Caco-2 (cell line): ENCODE measurements at places on chromosomes 12 and 14.

DNA sequence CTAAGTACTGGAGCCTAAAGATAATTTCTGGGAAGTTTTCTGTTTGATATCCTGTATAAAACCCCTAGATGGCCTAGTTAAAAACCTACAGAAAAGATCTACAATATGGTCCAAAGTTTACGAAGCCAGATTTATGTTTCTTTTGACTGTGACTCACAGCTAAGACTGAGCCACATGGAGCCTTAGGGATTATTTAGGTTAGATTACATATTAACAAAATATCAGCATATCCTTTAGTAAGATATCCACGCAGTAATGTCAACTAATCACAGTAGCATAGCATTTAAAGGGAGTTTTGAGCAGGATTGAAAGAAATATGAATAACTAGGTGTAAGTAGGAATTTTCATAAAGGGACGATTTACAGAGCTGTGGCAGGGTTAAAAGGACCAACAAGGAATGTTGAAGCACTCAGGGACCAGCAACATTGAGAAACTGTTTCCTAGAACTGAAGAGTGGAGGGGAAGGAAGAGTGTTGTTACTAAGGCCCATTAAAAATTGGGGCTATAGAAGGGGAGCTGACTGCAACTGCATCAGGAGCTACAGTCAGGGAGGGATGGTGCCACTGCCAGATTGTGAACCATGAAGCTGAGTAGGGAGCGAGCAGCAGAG is 155.5 kb downstream of the DACT1 start:
- H3K4me1 ChIP-seq: peaks cover 15% of the 10 kb centered on the region
- no peak for DNase-seq

DNA sequence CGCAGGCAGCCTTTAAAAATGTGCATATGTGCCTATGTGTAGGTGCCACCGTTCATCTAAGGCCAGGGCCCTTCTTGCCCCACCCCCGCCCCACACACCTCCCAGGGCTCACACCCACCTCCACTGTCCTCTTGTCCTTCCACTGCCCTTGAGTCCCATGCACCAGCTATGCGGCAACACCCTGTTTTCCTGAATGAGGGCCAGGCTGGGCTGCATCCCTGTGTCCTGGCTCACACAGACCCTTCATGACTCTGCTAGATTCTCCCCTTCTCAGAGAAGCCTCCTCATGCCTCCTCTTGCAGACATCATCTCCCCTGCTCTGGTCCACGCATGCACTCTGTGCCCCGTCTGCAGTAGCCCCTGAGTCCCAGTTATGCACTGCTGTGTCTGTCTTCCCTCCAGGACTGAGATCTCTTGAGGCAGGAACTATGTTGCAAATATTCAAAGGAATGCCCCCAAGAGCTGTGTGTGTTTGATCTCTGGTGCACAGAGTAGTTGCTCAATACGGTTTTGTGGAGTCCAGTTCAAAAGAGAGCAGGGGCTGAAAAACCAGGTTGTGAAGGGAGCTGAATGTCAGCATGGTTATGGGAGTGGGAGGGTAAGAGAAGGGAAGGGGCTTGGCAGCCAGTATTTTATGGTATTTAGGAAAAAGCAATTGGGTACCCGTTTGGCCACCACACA is 47.3 kb upstream of the ESRRB start:
- no peak overlapping the region for H3K4me3 ChIP-seq
- H3K36me3 ChIP-seq: no peaks in the 10 kb centered on the region
- H3K27me3 ChIP-seq: no peaks in the 10 kb centered on the region
- H3K4me1 ChIP-seq: no peaks in the 10 kb centered on the region
- no peak for DNase-seq
- H3K27ac ChIP-seq: no peak overlapping the region

DNA sequence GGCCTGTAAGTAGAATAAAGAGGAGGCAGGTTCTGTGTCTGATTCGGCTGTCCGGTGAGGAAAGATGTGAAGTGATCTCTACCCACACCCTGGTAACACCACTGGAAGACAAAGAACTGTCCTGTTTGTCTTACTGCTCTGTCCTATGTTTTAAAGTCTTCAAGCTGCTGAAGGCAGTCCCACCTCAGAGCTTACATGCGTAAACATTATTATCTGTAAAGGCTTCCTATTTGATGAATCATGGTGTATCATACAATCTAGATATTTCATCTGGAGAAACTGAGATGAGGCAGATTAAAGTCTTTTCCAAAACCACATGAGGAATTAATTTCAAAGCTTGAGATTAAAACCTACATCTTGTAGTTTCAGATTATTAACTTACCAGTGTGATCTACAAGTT is 427.6 kb downstream of the ZFP36L1 start:
- no peaks in the 10 kb centered on the region for H3K27me3 ChIP-seq
- H3K4me1 ChIP-seq: peaks cover 27% of the 10 kb centered on the region
- H3K36me3 ChIP-seq: no peaks in the 10 kb centered on the region
- DNase-seq: no peak
- H3K4me3 ChIP-seq: no peak overlapping the region
- peak overlapping the region; percentile 76 for H3K27ac ChIP-seq

DNA sequence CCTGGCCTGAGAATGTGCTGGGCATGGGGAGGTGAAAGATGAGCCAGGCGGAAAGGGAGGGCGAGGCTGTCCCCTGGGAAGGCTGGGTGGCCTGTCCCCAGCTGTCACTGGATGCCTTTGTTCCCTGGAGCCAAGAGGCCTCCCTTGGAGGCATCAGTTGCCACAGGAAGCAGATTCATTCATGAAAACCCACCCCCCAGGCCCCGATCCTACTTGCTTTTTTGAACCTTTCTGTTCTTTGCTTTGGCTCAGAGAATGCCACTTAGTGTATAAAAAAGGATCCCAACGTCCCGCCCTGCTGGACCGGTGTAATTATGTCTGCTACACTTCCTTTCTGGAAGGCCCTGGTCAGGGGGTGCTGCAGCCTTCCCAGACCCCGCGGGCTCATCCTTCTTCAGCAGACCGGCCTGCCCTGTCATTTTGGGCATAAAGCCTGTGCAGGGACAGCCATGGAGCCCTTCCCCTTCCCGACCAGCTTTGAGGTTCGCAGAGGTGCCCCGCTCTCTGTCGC is 220.2 kb downstream of the SLC41A2 start:
- no peaks in the 10 kb centered on the region for H3K36me3 ChIP-seq
- H3K4me1 ChIP-seq: no peaks in the 10 kb centered on the region
- H3K4me3 ChIP-seq: no peak overlapping the region
- DNase-seq: no peak

DNA sequence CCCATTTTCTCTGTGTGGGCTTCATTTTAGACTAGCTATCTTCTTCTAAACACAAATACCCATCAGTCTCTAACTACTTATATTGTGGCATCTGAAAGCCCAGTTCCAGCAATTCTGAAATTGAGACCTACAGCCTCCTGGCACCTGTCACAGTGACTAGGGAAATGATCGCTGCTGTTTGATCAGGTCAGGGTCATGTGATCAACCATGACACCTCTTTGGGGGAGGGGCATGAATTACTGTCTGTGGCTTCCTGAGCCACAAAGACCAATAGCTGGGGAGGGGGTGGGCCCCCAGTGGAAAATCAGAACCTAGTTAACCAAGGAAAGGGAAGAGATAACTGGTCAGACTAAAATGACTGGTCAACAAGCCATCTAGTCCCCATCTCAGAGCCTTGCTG is 14.1 kb downstream of the WSCD2 start:
- H3K36me3 ChIP-seq: no peaks in the 10 kb centered on the region
- no peak overlapping the region for H3K4me3 ChIP-seq
- DNase-seq: no peak
- H3K4me1 ChIP-seq: no peaks in the 10 kb centered on the region

DNA sequence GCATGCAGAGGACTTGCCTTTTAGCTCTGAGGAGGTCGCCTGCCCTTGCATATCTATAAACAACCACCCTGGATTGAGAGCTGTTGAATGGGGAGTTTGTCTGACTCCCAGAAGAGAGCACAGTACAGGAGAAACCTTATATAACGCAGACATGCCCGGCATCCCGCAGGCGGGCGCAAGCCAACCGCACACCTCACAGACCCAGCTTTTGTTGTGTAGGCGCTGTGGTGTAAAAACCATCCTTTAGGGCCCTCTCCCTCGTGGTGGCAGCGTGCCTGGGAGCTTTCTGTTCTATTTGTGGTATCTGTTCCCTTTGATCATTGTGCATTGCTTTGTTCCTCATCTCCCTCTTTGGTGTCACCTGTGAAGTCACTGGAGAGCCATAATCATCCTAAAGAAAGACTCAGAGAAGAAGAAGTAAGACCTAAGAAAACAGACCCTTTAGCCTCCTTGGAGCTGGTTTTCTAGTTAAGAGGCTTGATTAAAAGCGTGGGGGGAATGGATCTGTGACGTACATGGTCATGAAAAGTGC is 77.7 kb downstream of the ETV6 start:
- no peak overlapping the region for H3K4me3 ChIP-seq
- no peak for DNase-seq
- peaks cover 23% of the 10 kb centered on the region for H3K4me1 ChIP-seq
- H3K27ac ChIP-seq: no peak overlapping the region

DNA sequence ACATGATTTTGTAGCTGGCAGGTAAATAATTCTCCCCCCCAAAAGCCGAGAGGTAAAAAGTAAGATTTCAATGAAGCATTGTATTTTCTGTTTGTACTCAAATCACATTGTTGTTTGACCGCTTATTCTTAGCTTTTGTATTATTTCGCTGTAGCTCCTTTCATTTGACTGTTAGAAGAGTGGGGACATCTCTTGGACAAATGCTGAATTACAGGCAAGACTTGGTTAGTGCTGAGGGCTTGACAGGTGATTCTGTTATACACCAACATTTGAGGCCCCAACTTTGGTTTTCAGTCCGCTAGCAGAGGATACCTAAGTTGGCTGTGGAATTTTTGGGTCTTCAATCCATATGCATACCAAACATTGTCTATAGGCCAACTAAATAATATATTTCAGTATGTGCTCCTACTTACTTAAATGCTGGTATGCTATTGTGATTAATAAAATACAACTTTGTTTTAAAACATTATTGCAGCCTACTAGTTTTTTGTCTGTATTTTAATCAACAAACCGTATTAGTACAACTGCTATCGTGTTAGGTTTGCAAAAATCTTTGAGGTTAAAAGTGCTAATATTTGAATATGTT is 102.2 kb downstream of the ERC1 start:
- DNase-seq: peak; percentile 78
- H3K27ac ChIP-seq: no peak overlapping the region
- H3K4me3 ChIP-seq: no peak overlapping the region
- no peaks in the 10 kb centered on the region for H3K36me3 ChIP-seq
- peaks cover 6% of the 10 kb centered on the region; the same call in 1 of the 2 replicates for H3K4me1 ChIP-seq

DNA sequence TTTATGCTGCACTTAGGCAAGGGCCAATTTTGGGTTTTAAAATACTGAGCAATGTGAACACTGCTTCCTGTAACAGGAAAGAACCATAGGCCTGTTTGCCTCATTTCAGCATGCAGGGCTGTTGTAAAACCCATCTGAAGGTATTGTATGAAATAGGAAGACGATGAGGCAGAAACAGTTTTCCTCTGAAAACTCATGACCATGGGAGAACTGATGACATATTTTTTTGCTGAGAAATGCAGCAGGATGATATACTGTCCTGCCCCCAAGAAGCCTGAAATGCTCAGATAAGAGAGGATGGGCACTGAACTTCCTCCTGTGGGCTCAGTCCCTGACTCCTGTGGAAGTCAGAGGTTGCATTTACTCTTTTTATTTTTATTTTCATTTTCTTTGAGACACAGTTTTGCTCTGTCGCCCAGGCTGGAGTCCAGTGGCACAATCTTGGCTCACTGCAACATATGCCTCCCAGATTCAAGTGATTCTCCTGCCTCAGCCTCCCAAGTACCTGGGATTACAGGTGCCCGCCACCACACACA is 17.4 kb downstream of the PYGL start:
- DNase-seq: no peak
- no peak overlapping the region for H3K4me3 ChIP-seq
- H3K27me3 ChIP-seq: no peaks in the 10 kb centered on the region

DNA sequence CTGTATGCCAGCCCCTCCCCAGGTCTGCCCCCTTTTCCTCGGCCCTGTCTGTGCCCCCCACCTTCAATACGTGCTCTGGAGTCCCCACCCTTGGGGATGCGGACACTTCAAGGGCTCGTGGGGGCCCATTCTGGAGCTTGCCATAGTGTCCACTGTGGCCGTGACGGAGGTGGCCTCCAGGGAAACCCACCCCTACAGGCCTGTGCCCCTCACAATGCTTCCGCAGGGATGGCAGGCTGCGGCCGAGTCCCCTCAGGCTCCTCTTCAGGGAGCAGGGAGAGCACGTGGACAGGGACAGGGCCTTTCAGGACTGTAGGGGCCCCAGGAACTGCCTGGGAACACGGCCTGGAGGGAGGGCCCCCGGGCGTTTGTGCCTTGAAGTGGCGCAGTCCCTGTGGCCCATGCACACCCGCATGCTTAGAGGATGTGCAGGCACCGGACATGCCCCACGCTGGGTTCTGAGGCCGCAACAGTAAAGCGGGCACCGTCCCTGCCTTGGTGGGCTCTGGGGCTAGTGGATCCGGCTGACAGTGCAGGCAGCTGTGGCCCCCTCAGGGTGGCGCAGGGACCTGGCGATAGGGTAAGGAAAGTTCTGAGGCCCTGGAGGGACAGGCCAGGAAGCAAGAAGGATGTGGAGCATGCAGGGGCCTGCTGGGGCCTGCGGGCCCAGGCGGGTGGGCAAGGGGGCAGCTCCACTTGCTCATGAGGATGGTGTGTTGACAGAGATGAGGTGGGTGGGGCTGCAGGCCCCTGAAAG is 209.0 kb upstream of the RTL1 start:
- no peaks in the 10 kb centered on the region for H3K27me3 ChIP-seq
- H3K36me3 ChIP-seq: no peaks in the 10 kb centered on the region
- no peaks in the 10 kb centered on the region for H3K4me1 ChIP-seq

- no peak for DNase-seq
- no peak overlapping the region for H3K27ac ChIP-seq
- no peaks in the 10 kb centered on the region for H3K27me3 ChIP-seq
- H3K36me3 ChIP-seq: no peaks in the 10 kb centered on the region
- peaks cover 5% of the 10 kb centered on the region for H3K4me1 ChIP-seq
- H3K4me3 ChIP-seq: no peak overlapping the region
Measured at GRCh38 chr12:80154261-80154660, 54.9 kb downstream of the OTOGL start.

DNA sequence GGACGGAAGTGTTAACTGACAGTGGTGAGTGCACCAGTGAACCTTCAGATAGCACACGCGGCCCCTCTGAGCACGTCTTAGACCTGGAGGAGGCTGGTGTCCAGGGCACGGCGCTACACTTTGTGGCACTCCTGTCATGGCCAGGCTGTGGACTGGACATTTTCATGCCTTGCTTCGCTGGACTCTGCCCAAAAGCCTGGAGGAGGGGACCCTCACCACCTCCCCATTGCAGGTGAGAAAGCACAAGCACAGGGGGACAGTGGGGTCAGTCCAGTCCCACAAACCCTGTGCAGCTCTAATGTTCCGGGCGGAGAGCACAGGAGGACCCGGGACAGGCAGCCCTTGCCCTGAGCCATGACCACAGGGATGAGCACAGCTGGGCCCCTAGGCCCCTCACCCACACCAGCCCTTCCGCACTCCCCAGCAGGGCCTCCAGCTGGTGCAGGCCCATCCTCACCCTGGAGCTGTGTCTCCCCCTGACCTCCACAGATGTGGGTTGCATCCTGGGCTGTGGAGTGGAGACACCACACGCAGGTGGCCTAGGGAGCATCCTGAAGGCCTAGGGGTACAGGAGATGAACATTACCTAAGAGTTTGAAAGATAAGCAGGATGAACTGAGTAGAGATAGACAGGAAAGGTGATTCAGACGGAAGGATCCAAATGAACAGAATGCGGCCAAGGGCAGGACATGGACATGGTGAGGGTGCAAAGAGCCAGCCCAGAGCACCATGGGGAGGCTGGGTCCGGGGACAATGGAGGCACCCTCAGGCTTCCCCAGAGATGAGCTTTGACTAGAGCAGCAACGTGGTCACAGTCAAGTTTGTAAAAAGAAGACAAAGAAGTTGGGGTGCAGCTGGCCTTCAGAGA is 132.8 kb downstream of the BCL11B start:
- H3K4me1 ChIP-seq: no peaks in the 10 kb centered on the region
- no peak for DNase-seq
- no peaks in the 10 kb centered on the region for H3K27me3 ChIP-seq
- H3K36me3 ChIP-seq: no peaks in the 10 kb centered on the region
- no peak overlapping the region for H3K4me3 ChIP-seq
